ENCODE measurements at places on chromosomes 11 and 22.

DNA sequence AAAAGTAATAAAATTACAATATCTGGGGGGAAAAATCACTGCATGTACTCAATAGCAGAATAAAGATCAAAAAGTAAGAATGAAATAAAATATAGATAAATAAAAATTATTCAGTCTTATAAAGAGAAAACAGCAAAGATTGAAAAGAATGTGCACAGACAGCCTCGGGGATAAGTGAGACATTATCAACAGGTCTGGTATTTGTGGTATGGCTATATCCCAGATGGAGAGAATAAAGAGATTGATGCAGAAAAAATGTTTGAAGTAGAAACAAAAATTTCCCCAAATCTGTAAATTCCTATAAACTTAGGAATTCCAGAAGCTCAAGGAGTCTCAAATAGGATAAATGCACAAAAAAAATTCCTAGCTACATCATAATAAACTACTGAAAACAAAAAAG lies 74.5 kb upstream of the LUZP2 start:
- DNase-seq = no peak

- no peak for DNase-seq
These were observed 133.7 kb upstream of the LDLRAD3 start for GRCh38 chr11:35810045-35810645.

DNA sequence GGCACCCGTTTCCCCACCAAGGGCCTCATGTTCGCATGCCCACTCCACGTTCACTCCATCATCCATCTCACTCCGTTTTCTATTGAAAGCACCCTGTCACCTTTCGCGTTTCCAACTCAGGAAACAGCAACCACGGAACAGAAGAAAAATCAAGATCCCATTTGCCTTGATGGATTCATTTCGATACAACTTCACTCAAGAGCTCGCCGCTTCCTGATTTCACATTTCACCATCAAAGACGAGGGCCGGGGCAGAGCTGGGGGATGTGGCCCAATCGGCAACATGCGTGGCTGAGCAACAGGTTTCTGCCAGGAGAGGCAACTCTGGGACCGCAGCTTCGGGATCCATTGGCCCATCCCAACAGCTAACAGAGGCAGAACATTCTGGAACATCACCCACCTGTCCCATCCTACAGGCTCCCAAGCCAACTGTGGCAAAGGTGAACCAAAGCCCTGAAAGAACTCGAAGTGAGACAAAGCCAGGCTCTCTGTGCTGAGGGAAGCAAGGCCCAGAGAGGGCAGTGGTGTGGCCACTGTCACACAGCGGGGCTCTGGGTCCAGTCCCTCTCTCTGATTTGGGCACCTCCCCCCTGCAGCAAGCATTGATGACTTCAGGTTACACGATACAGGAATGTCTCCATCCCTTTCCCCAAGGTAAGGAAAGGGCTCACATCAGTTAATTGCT lies 36.2 kb upstream of the CD5 start:
- no peak for DNase-seq

DNA sequence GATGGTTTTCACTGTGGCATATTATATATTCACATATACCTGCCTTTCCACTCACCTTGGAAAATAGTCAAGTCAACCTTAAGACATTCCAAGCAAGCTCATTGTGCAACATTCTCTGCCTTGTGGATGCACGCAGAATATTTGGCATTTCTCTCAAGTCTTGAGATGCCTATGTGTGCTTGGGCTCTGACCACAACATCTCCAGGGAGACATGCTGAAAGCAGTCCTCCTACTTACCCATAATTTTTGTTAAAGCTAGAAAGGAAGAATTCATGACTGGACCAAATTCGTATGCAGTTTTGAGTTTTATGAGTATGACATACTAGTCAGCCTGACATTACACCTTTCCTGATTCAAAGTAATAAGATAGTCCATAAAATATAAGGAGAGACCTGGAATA lies 684.0 kb downstream of the OPCML start:
- no peak for DNase-seq

DNA sequence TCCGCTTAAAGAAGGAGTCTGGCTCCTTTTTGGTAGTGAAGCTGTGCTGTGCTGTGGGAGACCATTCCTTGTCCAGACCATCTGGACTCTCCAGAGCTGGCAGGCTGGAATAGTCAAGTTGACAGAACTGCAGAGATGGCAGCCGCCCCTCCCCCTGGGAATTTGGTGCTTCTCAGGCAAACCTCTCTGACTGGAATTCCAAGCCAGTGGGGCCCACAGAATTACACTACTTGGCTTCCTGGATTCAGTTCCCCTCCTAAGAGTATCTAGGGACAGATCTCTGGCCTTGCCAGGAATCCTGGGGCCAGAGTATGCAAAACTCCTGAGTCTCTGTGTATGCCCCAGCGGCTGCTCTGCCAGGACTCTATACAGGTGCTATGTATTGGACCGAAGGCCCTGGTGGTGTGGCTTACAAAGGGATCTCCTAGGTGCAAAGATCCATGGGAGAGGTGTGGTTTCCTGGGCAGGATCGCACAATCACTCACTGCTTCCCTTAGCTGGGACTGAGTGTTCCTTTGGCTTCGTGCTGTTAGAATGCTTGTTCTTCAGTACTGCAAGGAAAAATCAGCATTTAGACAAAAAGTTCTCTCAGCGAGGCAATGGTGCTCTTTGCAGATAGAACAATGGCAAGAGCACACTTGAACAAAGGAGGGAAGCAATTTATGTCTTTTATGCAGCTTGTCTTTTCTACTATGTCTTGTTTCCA lies 86.8 kb downstream of the PRMT3 start:
- DNase-seq = no peak

- no peak for DNase-seq
These were observed 51.8 kb upstream of the OR4B1 start for GRCh38 chr11:48164836-48165235.

- DNase-seq = peak; percentile 89
These were observed 16.1 kb upstream of the APOA1 start for GRCh38 chr11:116853461-116854073.

DNA sequence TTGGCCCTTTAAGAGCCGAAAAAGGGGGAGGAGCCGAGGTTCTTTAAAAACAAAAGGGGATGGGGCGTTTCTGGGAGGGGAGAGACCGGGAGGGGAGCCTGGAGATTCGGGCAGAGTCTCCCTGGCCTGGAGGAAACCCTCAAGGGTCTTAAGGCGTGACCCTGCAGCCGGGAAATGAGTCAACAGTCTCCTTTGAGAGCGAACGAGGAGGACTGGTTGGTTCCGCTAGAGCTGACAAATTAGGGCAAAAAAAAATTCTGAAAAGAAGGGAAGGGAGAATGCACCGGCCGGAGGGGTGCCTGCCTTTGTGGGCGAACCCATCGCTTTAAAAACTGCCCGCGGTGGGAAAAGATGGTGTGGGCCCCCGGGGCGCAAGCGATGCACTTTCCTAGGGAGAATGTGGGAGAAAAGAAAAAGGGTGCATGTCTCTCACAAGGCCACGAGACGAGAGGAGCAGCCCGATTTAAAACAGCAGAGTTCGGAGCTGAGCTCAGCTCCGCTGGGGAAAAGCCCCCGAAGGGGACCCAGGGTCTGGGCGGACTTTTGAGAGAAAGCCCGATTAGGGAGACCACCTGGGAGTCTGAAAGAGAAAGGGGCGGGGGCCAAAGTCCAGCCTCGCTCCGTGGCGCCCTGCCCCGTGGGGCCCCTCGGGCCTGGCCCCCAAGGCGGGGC lies 874 bp downstream of the ZFTA start:
- no peak for DNase-seq

DNA sequence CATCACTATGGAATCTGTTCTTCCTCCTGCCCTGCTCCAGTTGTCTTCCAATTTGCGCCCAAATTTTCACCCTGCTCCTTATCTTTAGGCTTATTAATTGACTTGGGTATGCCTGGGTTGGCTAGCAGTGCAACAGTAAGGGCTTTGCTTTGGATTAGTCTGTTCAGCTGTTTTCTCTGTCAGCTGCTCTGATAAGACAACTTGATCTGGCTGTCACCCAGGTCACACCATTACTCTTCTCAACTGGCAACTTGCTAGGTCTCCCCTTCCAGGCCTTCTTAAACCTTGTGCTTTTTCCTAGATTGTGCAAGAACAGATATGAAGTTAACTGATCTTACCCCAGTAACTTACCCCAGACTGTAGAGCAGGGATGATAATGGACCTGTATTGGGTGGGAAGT lies 357.8 kb upstream of the LARGE1 start:
- DNase-seq = no peak

DNA sequence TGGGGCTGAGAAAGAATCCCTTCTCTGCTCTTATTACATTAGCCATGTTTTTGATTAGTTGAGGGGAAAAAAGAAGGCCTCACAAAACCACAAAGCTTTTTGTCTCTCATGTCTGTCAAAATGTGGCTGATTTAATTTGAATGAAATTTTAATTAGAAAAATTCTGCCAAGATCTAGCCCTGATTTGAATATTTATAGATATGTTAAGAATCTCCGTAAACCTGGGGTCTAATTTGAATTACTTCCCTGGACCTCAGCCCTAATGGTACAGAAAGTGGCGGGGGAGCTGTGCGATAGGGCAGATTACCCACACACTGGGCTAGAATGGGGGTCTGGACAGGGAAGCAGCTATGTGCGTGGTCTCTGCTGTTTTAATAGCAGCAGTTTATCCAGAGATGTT lies 141.3 kb upstream of the TTC12 start:
- DNase-seq = no peak

- DNase-seq = no peak
These were observed 6.5 kb downstream of the FCHSD2 start for GRCh38 chr11:73135346-73136284.

DNA sequence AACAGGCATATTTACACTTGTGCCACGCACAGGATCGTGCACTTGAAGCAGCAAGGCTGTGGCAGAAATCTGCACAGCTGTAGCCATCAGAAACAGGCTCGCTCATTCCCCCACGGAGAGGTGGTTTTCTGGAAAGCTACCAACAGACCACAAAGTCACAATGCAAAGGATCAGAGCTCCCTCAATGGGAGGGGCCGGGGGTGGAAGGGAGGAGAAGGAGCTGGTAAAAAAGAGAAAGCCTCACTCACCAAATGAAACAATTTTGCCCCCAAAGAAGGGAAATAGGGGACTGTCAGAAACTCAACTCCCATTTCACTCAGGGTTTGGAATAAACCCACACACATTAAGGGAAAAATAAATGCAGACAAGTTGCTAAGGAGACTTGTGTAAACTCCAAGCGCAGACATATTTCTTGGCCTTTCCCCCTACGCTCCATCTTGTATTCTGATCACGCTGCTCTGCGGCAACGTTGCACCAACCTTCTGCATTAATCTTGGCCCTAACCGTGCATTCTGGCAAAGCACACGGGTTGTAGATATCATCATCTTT lies 43.2 kb upstream of the BLID start:
- no peak for DNase-seq

- no peak for DNase-seq
These were observed 324.8 kb downstream of the MN1 start for GRCh38 chr22:27476729-27477128.

DNA sequence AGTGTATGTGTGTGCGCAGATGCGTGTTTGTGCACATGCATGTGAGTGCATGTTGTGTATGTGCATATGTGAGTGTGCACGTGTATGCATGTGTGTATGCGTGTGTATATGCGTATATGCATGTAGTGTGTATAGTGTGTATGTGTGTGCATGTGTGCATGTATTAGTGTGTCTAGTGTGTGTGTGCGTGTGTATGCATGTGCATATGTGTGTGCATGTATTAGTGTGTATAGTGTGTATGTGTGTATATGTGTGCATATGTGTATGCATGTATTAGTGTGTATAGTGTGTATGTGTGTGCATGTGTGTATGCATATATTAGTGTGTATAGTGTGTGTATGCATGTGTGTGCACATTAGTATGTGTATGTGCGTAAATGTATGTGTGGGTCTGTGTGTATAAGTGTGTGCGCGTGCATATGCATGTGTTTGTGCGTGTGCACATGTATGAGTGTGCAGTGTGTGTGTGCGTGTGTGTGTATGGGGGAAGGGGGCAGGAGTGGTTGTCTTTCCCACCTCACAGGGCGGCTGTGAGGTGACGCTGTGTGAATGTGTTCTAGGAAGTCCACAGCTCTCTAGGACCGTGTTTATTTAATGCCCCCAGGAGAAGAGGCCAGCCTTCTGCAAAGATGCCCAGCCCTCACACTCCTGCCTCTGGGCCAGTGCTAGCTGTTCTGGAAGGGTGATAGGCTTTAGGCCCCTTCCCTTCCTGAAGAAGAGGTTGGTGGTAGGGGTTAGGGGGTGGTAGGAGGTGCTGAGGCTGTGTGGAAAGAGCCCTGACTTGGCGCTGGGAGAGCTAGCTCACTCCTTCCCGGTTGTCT lies 114.6 kb downstream of the CEP164 start:
- no peak for DNase-seq

DNA sequence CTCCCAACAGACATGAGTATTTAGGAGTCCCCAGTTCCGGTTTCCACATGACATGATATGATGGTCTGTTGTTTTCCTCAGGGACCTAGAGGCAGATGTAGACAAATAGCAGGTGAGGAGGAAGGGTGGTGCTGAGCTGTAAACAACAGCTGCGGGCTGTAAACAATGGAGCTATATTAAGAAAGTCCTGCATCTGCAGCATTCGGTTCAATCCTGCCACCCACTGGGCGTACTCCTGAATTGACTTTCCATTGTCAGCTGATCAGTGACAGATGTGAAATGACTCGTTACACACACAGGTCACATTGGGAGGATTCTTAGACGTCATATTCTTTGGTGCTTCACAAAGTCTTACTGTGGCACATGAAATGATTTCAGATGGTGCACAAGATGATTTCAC lies 26.8 kb upstream of the RAG1 start:
- DNase-seq = peak; percentile 14

- DNase-seq = no peak
These were observed 5.3 kb upstream of the TYMP start for GRCh38 chr22:50535113-50535512.

GRCh38 chr11:40027720-40028119 lies 1431.7 kb downstream of the LRRC4C start:
- no peak for DNase-seq

- DNase-seq = no peak
These were observed 162.1 kb upstream of the RASSF10 start for GRCh38 chr11:12846786-12847615.

DNA sequence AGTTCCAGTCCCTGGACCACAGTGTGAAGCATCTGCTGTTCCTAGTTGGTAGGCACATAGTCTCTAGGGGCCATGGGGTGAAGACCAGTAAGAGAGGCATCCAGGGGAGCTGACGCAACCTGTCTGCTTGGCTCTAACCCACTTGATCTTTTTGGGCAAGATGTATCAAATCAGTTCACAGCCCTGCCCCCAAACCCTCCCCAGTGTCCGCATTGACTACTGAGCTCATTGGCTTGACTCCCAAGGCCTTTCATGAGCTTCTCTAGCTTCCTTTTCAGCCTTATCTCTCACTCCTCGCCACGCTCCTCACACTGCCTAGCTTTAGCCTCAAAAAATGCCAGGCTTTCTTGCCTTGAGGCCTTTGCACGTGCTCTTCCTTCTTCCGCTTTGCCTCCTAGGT lies 29.7 kb upstream of the ABCC8 start:
- DNase-seq = no peak

Measured in HL-60 (cell line).